Globus pallidus (tissue), 1 donor: ENCODE measurements at places on chromosomes 1 and 21.

DNA sequence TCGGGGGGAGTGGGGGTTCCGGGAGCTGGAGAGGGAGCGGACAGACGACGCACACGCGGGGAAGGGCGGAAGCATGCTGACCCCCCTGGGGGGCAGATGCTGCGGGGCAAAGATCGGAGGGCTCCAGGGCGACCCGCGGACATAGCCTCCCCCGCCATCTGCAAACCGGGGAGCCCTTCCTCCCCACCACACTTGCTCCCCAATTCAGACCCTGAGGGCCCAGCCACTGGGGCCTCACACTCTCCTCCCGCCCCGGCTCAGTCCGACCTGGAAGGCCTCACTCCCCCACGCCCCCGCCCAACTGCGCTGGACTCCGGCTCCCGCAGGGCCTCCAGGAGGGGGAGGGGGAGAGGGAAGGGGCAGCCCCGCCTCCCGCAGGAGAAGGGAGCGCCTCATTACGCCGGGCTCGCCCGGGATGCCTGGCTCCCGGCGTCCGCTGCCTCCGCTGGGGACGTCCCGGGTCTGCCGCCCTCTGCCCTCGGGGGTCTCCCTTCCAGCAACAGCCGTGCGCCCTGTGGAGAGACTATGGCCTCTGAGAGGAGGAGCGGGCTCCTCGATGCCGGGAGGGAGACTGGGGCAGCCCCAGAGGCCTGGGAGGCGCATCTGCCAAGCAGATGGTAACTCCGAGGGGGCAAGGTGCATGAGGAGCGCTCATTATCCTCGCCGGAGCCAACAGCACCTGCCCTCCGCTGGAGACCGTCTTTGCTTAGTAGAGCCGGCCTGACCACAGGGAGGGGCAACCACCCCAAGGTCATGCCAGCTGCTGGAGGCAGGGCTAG lies 636 bp upstream of the CAMK2N1 start:
- DNase-seq: peak; percentile 89

DNA sequence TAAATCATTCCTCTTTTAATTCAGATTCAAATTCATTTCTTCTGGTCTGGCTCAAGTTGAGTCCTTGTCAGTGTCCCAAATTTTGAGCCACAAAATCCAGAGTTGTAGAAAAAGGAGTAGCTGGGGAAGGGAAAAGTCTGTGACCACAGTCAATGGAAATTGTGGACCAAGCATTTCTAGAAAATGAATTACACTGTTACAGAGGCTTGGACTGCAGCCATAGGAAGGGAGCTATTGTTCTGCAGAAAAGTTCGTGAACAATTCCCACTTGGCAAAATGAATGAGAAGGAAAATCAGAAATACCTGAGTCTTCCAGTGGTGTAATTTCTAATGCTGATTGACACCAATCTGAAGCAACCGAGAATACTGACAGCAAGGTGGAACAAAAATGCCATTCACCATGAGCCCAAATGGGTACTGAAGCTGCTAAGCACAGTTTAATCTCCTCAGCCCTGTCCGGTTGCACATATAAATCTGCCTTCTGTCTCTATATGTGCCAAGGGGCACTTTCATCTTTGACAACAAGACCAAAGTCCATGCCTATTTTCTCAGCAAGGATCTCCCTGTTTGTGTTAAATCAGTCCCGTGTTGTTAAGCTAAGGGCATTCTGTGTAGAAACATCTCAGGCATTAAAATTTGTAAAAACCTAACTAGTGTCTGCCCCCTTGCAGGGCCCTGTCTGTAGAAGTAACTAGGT lies 51.3 kb downstream of the TEX35 start:
- DNase-seq: no peak

- DNase-seq: no peak
Measured at GRCh38 chr1:34709547-34709946, 45.3 kb upstream of the GJB5 start.

DNA sequence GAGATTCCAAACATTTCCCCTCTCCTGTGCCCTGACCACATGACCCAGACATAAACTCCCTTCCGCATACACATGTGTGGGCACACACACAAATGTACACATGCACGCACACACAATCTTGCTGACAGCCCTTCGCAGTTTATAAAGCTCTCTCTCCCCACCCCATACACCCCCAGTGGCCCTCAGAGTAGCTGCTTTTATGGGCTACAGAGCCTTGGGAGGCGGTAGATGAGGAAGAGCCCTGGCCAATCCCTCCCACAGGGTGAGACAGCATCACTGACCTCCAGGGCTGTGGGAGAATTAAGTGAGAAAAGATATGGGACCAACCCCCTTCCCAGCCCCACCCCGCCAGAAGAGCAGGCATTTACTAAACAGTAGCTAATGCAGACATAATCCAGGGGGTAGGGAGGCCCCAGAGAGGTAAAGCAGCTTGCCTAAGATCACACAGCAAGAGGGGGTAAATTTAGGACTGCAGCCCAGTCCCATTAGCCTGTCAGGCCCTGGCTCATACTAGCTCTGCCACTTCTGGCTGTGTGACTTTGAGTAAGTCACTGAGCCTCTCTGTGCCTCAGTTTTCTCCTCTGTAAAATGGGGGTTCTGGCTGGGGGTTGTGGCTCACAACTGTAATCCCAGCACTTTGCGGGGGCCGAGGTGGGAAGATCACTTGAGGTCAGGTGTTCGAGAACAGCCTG lies 5.1 kb downstream of the SDC3 start:
- no peak for DNase-seq

DNA sequence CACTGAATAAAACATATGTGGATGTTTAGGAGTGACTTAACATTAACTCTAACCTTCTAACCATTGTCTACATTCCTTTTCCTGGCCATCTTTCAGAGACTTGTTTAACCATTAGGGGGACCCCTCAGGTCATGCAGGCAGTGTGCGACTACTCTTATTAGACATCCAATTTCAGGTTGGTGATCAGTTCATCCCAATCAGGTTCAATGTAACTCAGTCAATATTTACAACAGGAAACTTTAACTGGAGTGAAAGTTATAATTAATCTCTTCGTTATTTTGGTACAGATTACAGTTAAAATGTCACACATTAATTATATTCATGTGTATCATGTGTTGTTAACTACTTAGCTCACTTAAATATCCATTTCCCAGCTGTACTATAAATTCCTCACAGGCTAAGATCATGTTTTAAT lies 68.8 kb upstream of the RGS1 start:
- no peak for DNase-seq

DNA sequence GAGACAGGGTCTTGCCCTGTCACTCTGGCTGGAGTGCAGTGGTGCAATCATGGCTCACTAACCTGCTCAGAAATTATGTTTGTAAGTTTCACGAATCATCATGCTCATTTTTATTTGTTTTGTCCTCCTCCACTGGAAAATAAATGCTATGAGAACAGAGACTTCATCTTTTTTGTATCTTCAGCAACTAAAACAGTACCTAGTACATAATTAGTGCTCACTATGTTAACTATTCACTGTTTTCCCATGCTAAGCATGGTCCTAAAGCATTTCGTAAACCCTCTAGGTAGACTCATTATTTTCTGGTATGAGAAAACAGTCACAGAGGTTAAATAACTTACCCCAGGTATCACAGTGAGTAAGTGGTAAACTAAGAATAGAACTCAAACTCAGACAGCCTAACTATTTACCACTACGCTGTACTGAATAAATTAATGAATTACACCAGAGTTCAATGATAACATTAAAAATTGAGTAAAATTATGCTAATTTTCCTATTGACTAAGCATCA lies 118.4 kb downstream of the RERE start:
- no peak for DNase-seq

DNA sequence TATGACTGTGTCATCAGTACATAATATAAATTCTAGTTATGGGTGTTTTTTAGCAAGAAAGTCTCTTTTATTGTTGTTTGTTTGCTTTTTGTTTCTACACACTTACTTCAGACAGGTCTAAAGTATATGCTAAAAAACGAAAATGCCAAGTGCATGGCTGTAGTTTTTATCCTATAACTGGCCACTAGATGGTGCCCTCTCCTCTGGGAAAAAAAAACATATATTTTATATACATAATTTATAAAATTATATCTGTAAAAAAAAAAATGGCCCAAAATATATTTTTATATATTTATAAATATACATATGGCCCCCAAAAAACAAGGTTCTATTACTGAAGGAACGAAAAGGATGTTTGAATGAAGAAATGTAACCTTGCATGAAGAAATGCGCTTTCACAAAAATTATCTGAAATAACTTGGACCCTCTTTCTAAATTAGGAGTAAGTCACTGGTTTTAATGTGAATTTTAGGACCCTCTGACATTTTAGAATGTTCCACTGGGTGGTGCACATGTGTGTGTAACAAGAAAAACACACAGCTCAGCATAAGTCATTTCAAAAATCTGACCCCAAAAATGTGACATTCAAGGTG lies 93.5 kb downstream of the TTLL7 start:
- no peak for DNase-seq

GRCh38 chr1:160024195-160024905 lies 7.4 kb downstream of the PIGM start:
- peak; percentile 77 for DNase-seq

- DNase-seq: no peak
Measured at GRCh38 chr21:29624776-29625175, 315.0 kb downstream of the GRIK1 start.

DNA sequence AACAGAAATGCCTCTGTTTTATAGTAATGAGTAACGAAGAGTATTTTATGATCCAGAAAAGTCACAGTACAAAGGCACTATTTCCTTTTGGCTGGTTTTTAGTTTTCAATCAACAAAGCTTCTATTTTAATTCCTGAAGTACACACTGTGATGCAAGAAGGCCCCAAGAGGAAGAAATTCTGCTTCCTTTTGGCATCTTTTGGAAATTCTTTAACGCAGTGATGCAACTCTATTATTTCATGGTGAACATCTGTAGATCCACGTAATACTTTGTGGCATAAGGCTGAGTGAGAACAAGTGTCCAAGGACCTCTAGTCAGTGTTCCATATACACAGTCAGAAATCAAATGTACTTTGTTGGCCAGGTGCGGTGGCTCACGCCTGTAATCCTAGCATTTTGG lies 137.5 kb downstream of the TGFB2 start:
- no peak for DNase-seq

- DNase-seq: no peak
Measured at GRCh38 chr1:184469396-184469795, 82.6 kb downstream of the C1orf21 start.

- DNase-seq: peak; percentile 63
Measured at GRCh38 chr1:231778009-231778719, 151.6 kb downstream of the DISC1 start.

DNA sequence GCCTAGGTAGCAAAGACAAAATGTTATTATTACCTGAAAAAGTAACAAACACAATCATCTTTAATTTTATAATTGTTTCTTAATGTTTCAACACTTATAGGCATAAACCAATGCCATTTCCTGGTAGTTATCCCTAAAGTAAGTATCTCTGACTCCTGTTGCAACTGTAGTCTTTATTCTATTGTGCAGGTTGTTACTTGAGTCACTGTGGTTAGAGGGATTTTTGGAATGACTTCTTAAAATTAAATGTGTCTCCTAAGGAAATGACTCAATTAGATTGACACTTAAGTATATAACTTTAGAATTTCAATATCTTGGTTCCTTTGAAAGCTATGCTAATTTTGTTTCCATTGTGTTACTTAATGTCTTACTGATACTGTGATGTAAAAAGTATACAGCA lies 143.9 kb downstream of the PHTF1 start:
- DNase-seq: no peak

DNA sequence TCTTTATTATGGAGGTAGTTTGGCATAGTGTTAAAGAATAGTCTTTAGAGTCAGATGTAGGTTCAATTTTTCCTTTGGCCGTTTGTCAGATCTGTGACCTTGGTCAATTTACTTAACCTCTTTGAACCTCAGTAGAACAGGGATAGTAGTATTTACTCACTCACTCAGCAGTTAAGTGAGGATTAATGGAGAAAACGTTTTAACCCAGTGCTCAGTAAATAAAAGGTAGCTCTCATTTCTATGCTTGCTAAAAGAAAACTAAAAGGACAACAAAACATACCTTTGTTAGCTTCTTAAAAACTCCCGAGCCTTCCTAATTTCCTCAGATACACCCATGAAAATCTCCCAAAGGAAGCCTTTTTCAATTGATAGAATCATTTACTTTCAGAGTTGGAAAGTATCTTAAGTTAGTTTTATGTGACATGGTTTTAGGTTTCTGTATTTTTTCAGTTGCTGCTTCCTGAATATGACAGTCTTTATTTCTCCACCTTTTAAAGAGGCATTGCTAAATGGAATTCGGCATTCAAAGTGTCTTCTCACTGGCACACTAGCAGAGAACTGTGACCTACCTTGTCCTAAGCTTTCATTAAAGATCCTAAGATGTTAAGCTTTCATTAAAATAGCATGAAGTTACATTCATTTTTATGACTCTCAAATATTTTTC lies 7.8 kb downstream of the ABCD3 start:
- no peak for DNase-seq

- no peak for DNase-seq
Measured at GRCh38 chr1:5267603-5268235, 613.3 kb downstream of the AJAP1 start.

- DNase-seq: no peak
Measured at GRCh38 chr1:27596261-27596660, 7.7 kb downstream of the AHDC1 start.

DNA sequence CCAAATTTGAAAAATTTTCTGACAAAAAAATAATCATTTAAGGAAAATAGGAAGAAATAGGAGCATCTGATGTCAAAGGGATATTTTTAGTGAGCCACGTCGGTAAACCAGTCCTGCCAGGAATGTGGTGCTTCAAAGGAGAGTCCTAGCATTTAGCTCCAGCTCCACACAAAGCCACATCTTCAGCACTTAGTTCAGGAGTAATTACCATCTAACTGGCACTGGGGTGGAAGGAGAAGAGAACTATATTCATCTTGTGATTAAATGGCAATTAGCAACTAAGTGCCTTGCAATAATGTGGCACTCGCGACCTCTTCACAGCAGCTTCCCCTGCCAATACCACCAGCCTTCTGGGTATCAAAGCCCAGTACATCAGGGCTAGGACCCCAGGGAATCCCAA lies 409.1 kb downstream of the SETD4 start:
- no peak for DNase-seq

GRCh38 chr1:228760979-228761378 lies 25.7 kb downstream of the RHOU start:
- no peak for DNase-seq

DNA sequence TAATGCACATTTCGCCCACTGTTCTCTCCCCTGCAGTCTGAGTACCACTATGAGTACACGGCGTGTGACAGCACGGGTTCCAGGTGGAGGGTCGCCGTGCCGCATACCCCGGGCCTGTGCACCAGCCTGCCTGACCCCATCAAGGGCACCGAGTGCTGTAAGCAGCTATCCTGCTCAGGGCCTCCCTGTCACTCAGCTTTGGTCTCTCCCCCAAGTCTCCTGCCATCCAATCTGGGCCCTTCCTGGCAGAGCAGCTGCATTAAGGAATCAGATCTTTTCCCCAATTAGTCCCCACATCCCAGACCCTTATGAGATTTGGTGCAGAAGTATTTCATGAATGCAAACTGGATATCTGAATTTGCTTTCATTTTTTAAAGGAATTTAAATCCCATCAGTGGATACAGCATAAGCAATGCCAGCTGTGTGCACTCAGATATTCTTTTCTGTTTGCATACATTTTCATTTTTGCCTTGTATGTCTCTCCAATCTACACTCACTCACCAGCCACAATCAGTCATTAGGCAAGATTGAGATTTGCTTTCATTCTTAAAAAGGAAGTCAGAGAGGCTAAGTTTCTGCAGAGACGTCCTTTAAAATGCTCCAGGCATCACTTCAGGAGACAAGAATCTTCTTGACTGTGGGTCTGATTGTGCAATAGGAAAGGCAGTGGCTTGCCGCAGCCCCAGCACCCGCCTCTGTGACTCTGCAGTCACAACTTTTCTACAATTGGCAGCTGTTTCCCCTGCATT lies 48.1 kb downstream of the ELAPOR1 start:
- peak; percentile 45 for DNase-seq
